Effector CD8-positive, alpha-beta T cell (primary cell): ENCODE measurements at places on chromosomes 12 and 14.

GRCh38 chr12:49200919-49201594, 12.2 kb upstream of the TUBA1A start:
- DNase-seq = no peak

GRCh38 chr14:93720076-93720815, 68.0 kb downstream of the PRIMA1 start:
- no peak for DNase-seq

GRCh38 chr12:104588921-104589590, 132.3 kb downstream of the CHST11 start:
- no peak for DNase-seq

GRCh38 chr14:51860825-51861499, 550 bp downstream of the GNG2 start:
- no peak for DNase-seq

GRCh38 chr12:2170376-2170775, 117.6 kb downstream of the CACNA1C start:
- no peak for DNase-seq

DNA sequence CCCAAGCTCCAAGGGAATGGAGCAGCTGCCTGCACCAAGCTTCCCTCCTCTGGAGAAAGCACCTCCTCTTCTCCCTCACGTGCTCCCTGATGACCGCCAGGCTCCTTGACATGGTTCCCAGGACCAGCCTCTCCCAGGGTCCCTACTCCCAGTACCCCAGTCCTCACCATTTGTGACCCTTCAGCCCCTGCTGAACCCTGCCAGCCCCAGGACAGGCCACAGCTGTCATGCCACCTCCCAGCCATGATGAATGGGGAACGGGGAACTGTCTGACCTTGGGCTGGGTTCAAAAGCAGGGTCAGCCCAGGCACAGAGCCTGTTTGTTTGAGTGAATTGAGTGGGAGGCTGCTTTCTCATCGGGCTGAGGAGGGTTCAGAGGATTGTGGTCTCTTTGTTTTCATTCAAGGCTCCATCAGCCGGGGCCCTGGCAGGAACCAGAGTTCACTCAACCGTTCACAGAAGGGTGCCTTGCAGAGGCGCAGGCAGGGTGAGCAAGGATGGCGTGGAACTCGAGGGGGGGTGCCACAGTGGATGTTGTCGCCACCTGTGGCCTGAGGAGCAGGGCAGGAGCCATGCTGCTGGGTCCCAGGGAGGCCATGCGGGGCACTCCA, 344.5 kb upstream of the SFSWAP start:
- no peak for DNase-seq
